ENCODE measurements at places on chromosomes 6 and 20.
A peak's percentile ranks its signal among the peaks of the same experiment; 100 is the strongest.

DNA sequence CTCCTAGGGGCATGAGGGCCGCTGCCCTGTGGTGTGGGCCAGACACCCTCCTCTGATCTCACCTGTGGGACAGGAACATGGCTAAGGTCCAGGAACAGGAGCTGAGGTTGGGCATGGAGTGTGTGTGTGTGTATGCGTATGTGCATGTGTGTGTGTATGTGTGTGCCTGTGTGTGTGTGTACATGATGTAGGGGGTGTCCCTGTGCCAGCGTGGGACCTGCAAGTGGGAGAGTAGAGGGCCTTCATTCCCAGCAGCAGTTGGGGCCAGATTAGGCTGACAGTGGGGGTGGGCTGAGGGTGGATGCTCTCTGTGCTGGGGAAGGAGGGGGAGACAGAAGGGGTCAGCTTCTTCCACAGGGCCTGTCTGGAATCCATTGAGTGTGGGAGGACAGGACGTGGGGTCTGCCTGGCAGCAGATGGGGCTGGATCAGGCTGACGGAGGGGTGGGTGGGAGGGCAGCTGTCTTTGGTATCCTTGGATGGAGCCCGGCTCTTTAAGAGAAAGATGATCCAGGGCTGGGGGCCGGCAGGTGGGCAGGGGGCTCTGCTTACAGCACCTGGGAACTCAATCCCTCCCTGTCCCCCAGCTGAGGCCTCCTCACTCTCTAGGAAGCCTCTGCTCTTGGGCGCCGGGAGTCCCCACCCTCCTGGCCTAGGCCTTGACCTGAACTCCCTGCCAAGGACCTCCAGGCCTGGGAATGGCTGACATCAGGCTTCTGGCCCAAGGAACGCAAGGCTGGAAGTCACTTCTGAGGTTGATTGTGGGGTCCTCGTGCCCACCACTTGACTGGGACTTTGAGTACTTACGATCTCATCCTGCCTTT lies 44.0 kb downstream of the SPDEF start:
- DNase-seq, result no peak

DNA sequence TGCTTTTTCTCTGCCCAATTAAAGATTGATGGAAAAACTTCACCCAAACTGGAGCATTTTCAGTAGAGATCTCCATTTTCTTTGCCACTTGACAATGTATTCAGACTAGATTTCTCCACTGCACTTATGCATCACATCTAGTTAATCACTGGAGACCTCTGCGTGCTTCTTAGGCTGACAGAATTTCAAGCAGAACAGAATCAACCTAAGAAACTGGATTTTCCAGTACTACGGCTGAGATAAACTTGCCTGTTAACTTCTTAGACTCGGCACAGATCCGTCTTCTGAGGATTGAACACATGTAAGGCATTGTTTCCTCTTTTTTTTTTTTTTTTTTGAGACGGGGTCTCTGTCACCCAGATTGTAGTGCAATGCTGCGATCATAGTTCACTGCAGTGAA lies 139.2 kb downstream of the LRRC1 start:
- DNase-seq, result no peak

DNA sequence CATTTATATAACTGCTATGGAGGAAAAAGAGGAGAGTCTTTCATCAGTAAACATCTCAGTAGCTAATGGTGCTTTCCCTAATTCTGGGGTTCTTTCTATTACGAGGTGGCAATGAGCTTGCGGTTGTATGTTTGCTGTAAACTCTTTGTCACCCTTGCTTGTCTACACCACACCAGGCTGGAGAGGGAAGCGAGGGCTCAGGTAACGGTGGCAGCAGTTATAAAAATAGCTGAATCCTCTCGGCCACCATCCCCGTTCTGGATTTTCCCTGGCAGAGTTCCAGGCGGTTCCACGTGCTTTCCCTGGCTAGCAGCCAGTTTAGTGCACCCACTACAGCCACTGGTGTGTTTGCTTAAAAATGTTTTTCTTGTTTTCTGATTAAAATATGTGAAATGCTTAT lies 39.0 kb downstream of the MAS1 start:
- DNase-seq, result peak; percentile 9

DNA sequence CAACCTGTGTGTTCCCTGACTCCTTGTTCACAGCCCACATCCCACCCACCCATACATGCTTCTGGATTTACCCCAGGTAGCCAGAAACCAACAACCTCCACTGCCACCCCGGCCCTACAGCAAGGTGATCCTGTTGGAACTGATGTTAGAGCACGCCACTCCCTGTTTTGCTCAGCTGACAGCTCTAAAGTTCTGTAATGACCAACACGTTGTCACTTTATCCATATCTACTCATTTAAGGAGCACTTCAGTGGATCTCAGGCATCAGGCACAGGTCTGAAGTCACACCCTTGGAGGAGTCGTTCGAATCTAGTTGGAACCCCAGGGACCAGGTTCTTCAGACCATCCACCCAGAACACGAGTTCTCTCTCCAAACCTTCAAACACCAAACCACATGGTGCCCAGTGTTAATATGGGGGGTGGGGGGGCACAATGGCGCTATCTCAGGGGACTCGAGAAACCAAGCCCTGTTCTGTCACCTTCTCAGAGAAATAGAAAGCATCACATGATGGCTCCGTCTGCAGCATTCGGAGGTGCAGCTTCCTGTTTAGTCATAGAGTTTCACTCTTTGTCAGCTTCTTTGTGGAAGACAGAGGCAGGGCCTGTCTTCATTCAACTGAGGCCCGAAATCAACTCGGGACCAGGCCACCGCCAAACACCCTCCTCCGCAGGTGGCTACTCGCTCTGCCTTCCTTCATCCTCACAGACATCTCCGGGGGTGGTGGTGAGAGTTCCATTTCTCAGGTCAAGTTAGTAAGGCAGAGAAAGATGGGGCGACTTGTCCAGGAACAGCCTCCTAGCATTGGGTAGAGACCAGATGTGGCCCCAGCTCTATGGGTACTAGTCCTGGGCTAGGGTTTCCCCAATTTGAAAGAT lies 142.2 kb downstream of the NFATC2 start:
- no peak for DNase-seq

- no peak for DNase-seq
Measured at GRCh38 chr6:152004036-152004566, 196.6 kb downstream of the ESR1 start.

GRCh38 chr6:110897433-110897832 lies 22.8 kb downstream of the AMD1 start:
- DNase-seq, result no peak

GRCh38 chr6:108927927-108928326 lies 79.7 kb downstream of the ARMC2 start:
- no peak for DNase-seq

DNA sequence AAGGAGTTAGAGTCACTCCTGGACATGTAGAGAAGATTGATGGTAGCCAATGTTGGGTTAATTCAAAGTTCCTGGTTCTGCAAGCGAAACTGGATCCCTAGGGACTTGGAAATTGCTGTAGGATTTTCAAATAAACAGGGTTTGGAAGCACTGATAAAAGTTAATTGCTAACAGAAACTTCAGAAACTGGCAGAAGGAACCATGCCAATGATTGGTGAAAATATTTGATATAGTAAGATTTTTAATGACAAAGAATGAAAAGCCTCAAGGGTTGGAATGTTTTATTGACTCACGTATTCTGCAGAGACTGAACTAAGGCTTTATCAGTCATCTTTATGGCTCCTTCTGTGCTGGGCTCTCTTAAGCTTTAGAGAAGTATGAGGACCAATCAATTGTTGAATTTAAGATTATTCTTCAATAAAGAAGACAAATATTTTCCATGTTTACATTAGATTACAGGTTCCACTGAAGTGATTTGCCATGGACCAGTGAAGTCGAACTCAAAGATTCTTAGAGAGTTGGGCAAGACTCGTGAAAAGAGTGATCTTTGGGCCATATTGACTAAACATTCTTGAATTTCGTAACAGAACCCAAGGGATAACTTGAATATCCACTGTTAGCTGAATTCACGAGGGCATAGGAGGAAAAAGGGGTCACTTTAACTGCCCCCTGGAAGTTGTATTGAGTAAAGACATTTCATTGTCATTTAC lies 371.4 kb downstream of the HDGFL1 start:
- no peak for DNase-seq

DNA sequence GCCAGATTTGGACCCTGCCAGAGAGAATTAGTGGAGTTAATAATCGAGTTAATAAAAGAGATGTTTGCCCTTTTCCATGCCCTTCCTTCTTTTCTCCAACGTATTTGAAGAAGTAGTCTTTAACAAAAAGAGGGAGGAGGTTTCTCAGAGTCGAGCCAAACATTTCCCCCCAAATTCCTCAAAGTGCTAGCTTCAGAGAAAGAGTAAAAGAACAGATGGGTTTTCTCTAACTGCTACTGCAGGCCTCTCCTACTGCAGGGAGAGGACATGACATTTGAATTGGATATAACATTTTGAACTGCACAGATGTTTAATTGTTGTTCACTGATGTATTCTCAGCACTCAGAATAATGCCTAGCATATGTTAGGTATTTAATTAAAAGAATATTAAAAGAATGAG lies 25.5 kb downstream of the RWDD2A start:
- DNase-seq, result no peak

DNA sequence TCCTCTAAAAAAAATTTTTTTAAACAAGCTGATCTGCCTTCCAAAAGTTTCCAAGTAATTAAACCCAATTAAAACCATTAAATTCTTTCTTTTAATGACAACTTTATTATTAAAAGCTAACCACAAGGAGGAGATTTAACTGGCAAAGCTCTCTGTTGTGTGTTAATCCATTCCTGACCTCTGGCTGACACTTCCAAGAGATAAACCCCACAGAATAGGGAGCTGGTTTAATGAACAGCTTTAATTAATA lies 230.8 kb downstream of the EYA2 start:
- no peak for DNase-seq

DNA sequence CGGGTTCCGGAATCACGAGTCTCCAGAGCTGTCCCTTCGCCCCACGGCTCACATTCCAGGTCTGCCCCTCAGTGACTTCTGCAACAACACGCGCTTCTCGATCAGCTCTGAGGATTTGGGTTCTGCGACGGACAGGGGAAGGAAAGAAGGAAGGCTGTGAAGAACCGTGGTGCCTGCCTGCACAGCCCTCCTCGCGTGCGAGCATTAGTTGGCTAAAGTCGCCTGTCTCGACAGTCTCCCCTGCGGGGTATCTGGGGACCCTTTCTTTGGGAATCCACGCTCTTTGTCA lies 23.1 kb downstream of the VPS52 start:
- no peak for DNase-seq

GRCh38 chr6:7107578-7108195 lies at the start of gene RREB1:
Gene RREB1 (plus strand): TSS chr6:7107961. CDS start chr6:7181912, 73,951 bp downstream.
- no peak for DNase-seq

DNA sequence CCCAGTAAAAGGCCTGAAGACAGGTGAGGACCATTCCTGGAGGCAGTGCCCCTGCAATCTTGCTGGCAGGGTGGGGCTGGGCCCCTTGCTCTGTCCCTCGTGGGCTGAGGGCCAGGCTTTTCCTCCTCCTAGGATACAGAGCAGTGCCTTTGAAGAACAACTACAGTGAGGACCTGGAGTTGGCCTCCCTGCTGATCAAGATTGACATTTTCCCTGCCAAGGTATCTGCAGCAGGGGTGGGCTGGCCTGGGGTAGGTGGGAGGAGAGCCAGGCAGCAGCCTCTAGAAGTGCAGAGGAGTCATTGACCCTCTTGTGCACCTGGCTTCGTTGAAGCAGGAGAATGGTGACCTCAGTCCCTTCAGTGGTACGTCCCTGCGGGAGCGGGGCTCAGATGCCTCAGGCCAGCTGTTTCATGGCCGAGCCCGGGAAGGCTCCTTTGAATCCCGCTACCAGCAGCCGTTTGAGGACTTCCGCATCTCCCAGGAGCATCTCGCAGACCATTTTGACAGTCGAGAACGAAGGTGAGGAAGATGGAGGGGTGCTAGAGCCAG lies 36.5 kb downstream of the PLCG1 start:
- no peak for DNase-seq

DNA sequence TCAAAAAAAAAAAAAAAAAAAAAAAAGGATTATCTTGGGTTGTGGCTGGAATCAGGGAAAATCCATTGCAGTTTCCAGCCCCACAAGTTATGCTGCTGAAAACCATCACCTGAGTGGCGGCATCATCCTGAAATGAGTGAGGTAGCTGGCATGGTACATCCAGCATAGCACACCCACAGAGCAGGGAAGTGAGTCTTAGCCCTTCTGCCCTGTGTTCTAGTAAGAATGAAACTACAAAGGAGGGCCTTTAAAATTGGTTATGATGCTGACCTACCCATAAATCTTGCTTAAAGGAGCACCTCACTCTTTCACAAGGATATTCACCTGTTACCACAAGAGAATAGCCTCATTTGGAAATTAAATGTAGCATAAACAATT lies 119.2 kb downstream of the NFATC2 start:
- DNase-seq, result no peak

GRCh38 chr20:59723607-59724456 lies 119.5 kb downstream of the PHACTR3 start:
- no peak for DNase-seq

DNA sequence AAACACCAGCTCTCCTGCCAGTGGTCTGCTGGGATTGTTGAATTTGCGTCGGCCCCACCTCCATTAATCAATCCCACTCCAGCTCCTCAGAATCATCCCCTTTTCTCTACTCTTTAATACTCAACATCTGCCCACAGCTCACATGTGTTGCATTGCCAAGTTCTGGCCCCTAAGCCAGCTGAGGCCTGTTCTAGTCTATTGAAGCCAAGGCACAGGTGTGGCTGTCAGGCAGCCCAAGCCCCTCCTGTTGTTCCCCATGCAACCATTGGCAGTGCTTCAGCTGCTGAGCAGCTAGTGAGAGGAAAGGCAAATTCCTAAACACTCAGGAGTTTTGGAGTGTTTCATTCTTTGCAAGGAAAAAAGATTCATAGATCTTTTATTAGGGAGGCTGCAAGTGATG lies 128.0 kb upstream of the NT5E start:
- DNase-seq, result no peak

DNA sequence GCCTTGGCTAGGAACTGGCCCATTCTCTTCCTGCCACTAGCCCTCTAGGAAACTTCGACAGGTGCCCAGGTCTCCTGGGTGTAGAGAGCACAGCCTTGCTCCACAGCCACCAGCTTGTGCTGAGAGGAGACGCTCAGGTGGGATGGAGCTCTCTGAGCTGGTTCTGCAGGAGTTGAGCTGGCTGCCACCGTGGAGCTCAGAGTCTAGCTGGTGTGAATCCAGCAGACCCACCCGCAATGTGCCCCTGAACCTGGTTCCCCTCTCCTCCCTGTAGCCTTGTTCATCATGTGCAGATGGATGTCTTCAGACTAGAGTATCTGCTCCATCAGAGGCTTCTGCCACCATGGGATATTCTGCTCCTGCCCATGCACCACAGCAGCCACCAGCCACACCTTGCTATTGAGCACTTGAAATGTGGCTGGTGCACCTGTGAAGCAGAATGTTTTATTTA lies 222.5 kb downstream of the SYNDIG1 start:
- no peak for DNase-seq

GRCh38 chr6:13558718-13559117 lies 15.7 kb upstream of the SIRT5 start:
- DNase-seq, result no peak
